Regular cardiac myocyte (primary cell): ENCODE measurements at places on chromosomes 7 and 10. TPM values are rescaled to one million over a fixed set of nuclear protein-coding genes. Genes with fewer than 3 reads are reported as not detected.

The MINDY3 gene
- 39.1 and 42.8 TPM in 2 replicates for total RNA-seq

The CACNB2 gene
- 0.19 and 0.85 TPM in 2 replicates for total RNA-seq

The COMMD3 gene
- 42.8 and 45.6 TPM in 2 replicates for total RNA-seq

The TUBB8 gene
- total RNA-seq: not detected in 2 replicates

The GDF2 gene
- under 0.01 TPM in 1 of 2 replicates, not detected in the other for total RNA-seq

The ZNF479 gene
- total RNA-seq: under 0.01 TPM in 1 of 2 replicates, not detected in the other

The SPDYE16 gene
- total RNA-seq: 0.56 TPM in 1 of 2 replicates, not detected in the other

The ZNF735 gene
- total RNA-seq: not detected in 2 replicates

The NKX1-2 gene
- total RNA-seq: not detected in 2 replicates

The GNAT3 gene
- 0.28 and 0.58 TPM in 2 replicates for total RNA-seq
